ENCODE measurements at places on chromosomes 6 and 20.

DNA sequence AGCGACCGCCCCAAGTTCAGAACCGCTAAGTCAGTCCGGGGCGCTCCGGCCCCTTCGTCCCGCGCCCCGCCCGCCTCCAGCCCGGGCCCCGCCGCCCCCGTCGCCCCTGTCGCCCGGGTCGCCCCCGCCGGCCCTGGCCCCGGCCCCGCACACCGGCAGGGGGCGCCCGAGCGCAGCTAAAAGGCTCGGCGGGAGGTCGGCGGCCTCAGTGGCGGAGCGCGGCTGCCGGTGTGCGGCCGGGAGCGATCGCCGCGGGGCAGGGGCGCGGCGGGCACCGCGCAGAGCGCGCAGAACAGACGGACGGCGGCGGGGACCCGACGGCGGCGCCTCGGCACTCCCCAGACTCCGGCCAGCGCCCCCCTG, at the start of gene FNDC1:
Gene FNDC1 (plus strand): TSS at position 208 of the 363 bp plus-strand sequence. CDS start 197 bp downstream, outside the sequence.
- peak; percentile 87 for DNase-seq
- H3K27me3 ChIP-seq = peaks cover 96% of the 10 kb centered on the region
- H3K4me1 ChIP-seq = peaks cover 5% of the 10 kb centered on the region

GRCh38 chr6:36301781-36302180, 31.9 kb downstream of the PNPLA1 start:
- H3K27ac ChIP-seq = no peak overlapping the region
- H3K4me3 ChIP-seq = no peak overlapping the region
- H3K27me3 ChIP-seq = peaks cover 19% of the 10 kb centered on the region
- DNase-seq = no peak

GRCh38 chr6:153172815-153173214, 41.7 kb upstream of the RGS17 start:
- H3K4me3 ChIP-seq = no peak overlapping the region
- no peaks in the 10 kb centered on the region for H3K36me3 ChIP-seq

GRCh38 chr6:136037242-136037875, 185.9 kb downstream of the PDE7B start:
- H3K27ac ChIP-seq = peak overlapping the region; percentile 96
- peak overlapping the region; percentile 39 for H3K4me3 ChIP-seq
- DNase-seq = no peak
- no peaks in the 10 kb centered on the region for H3K36me3 ChIP-seq

GRCh38 chr6:116165596-116165995, 39.7 kb upstream of the COL10A1 start:
- H3K27ac ChIP-seq = no peak overlapping the region
- peaks cover 44% of the 10 kb centered on the region for H3K36me3 ChIP-seq
- no peaks in the 10 kb centered on the region for H3K4me1 ChIP-seq
- no peak for DNase-seq
- no peaks in the 10 kb centered on the region for H3K27me3 ChIP-seq

GRCh38 chr6:112781241-112781640, 434.1 kb downstream of the RFPL4B start:
- peak overlapping the region; percentile 37 for H3K27ac ChIP-seq
- no peaks in the 10 kb centered on the region for H3K27me3 ChIP-seq
- H3K4me1 ChIP-seq = peaks cover 24% of the 10 kb centered on the region
- DNase-seq = peak; percentile 13

DNA sequence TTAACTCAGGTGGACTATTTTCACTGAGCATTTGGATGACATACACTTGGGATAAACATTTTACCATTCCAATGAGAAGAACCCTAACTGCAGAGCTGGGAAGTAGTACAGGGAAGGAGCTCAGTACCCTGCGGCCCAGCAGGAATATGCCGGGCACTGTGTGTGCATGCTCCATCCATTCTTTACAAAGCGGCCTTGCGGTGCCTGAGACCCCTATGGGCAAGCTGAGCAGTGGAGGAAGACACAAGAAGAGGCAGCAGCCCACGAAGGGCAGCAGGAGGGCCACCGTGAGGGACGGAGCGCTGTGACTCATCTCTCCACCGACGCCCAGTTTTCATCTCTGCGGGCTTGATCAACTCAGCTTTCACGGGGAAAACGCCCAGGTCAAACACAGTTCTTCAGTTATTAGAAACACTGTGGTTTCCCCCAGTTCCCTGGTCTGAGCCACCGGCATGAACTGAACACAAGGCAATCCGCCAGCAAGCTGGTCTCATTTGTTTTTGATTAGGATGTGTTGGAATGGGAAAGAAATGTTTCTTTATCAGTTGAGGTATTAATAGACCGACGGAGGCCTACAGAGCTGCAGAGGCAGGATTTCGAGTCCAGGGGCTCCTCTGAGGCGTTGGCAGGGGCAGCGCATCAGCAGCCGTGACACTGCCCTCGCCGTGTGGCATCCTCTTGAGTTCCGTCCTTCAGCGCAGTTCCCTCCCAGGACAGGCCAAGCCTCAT, 44.9 kb downstream of the IRF4 start:
- H3K4me1 ChIP-seq = peaks cover 6% of the 10 kb centered on the region
- peaks cover 22% of the 10 kb centered on the region for H3K27me3 ChIP-seq
- no peak overlapping the region for H3K4me3 ChIP-seq
- DNase-seq = no peak
- H3K36me3 ChIP-seq = no peaks in the 10 kb centered on the region

DNA sequence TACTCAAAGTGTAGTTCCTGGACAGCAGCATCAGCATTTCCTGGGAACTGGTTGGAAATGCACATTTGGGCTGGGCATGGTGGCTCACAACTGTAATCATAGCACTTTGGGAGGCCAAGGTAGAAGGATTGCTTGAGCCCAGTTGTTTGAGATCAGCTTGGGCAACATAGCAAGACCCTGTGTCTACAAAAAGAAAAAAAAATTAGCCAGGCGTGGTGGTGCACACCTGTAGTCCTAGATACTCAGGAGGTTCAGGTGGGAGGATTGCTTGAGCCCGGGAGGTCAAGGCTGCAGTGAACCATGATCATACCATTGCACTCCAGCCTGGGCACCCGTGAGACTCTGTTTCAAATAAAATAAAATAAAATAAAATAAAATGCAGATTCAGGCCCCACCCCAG, 156.2 kb downstream of the CDC5L start:
- H3K27ac ChIP-seq = no peak overlapping the region
- H3K4me3 ChIP-seq = no peak overlapping the region
- DNase-seq = no peak

DNA sequence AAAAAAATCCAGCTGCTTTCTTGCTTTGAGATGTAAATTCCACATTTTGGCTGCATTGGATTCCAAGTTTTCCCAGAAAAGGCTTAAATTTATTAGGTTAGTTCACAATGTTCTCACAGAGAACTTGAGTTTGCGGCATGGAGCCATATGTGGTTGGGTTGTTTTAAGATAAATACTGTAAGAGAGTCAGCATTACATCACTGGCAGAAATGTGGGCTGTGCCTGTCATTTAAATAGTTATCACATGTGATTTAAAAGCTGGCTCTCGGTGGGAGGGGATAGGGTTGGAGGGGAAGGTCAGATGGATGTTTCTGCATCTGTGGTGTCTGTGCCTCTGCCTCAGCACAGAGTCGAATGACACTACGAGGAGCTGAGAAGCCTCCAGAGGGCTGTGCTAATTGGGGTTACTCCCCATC, 73.8 kb upstream of the SCP2D1 start:
- no peaks in the 10 kb centered on the region for H3K27me3 ChIP-seq
- H3K4me3 ChIP-seq = no peak overlapping the region
- H3K27ac ChIP-seq = peak overlapping the region; percentile 93
- peaks cover 19% of the 10 kb centered on the region for H3K4me1 ChIP-seq
- no peaks in the 10 kb centered on the region for H3K36me3 ChIP-seq

GRCh38 chr6:118396969-118397368, 151.1 kb upstream of the PLN start:
- no peaks in the 10 kb centered on the region for H3K36me3 ChIP-seq
- no peak overlapping the region for H3K4me3 ChIP-seq
- DNase-seq = no peak
- no peaks in the 10 kb centered on the region for H3K4me1 ChIP-seq

DNA sequence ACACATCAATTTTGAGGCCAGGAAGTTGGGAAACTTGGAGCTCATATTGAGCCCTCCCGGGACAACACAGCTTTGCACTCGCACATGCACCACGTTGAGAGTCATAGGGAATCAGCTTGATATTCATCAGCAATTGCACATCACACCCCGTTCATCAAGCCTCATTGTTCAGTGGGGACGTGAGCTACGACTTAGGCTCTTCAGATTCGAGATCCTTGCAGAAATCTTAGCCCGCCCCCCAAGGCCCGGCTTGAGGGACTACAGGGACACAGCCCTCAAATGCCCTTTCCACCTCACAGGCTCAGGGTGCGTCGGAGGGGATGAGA, 93.0 kb upstream of the MAFB start:
- H3K36me3 ChIP-seq = no peaks in the 10 kb centered on the region
- peaks cover 7% of the 10 kb centered on the region for H3K4me1 ChIP-seq
- peaks cover 9% of the 10 kb centered on the region for H3K27me3 ChIP-seq
- no peak for DNase-seq

GRCh38 chr20:43293068-43293786, 103.5 kb upstream of the PTPRT start:
- H3K27me3 ChIP-seq = peaks cover 5% of the 10 kb centered on the region
- no peak for DNase-seq
- H3K36me3 ChIP-seq = no peaks in the 10 kb centered on the region

- peaks cover 37% of the 10 kb centered on the region for H3K36me3 ChIP-seq
- H3K4me3 ChIP-seq = no peak overlapping the region
- no peaks in the 10 kb centered on the region for H3K4me1 ChIP-seq
- no peak overlapping the region for H3K27ac ChIP-seq
These were observed 14.9 kb downstream of the SYCP2L start for GRCh38 chr6:10901770-10902169.

DNA sequence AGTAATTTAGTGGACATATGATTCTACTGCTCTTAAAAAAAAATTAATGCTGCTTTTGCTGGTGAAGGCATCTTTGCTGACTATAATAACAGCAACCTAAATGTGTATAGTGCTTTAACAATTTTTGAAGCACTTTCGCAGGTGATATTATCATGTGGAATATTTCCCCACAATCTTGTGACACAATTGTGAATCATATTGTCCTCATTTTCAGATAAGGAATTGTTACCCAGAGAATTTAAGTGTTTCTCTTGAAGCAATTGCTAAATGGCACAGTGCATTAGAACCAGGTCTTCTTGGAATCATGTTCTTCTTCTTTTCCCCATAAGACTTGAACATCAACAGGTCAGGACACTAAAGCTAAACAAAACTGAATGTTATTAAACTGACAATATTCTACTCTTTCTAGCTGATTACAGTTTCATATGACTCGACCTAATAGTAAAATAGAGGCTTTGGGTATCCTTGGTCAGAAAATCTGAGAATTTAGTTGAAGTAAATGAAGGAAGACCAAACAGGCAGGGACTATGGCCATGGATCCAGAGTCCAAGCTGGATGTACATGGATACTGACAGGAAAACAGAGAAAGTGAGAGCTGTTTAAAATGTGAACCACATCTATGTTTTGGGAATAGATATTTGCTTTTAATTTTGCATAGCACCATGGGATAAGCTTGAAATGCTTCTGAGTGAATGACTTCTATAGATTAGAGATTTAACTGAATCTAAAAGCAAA, 121.8 kb upstream of the SLC35B3 start:
- H3K36me3 ChIP-seq = no peaks in the 10 kb centered on the region
- DNase-seq = no peak
- no peak overlapping the region for H3K4me3 ChIP-seq
- no peak overlapping the region for H3K27ac ChIP-seq
- H3K27me3 ChIP-seq = peaks cover 5% of the 10 kb centered on the region

DNA sequence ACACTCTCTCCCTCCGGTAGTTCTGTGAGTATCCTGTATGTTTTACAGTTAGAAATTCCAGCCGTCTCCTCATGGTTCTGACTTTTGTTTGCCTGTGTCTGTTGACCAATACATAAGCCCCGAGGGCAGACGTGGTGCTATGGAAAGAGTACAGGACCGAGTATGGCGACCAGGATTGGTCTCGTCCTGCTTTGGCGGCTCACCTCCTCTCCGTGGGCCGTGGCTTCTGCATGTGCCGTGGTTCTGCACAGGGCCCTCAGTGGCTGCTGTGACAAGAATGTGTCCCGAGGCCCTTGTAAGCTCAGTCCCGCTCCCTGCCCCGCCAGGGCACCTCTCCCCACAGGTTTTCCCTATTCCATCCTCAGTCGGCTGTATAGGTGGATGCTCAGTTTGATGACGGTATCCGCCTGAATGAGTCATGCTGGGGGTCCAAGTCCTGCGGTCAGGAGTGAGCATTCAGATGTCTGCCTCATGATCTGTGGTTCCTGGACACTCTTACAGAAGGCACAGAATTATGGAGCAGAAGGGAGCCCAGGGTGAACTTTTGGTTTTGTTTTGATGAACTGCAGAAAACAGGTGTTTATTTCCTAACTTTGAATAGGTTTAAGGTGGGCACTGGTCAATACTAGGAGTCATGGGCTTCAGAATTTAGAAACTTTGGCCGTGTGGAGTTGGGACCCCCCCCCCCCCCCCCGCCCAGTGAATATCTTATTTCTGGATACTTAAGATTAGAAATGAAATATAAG, 1.2 kb downstream of the ARFGAP1 start:
- H3K27me3 ChIP-seq = no peaks in the 10 kb centered on the region
- H3K4me1 ChIP-seq = peaks cover 49% of the 10 kb centered on the region
- peak overlapping the region; percentile 94 for H3K27ac ChIP-seq
- peaks cover 14% of the 10 kb centered on the region for H3K36me3 ChIP-seq
- peak overlapping the region; percentile 91 for H3K4me3 ChIP-seq

- DNase-seq = no peak
- H3K27ac ChIP-seq = no peak overlapping the region
These were observed 13.3 kb downstream of the MAFB start for GRCh38 chr20:40675599-40676221.

DNA sequence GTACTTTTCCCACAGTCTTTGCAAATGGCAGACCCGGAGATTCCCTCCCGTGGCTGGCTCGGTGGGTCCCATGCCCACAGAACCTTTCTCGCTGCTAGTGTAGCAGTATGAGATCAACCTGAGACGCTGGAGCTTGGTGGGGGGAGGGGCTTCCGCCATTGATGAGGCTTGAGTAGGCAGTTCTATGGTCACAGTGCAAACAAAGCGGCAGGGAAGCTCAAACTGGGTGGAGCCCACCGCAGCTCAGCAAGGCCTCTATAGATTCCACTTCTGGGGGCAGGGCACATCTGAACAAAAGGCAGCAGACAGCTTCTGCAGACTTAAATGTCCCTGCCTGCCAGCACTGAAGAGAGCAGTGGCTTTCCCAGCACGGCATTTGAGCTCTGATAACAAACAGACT, 186.0 kb upstream of the KCNK16 start:
- DNase-seq = no peak
- H3K36me3 ChIP-seq = no peaks in the 10 kb centered on the region
- H3K4me1 ChIP-seq = no peaks in the 10 kb centered on the region
- H3K27me3 ChIP-seq = peaks cover 9% of the 10 kb centered on the region

- H3K4me1 ChIP-seq = peaks cover 57% of the 10 kb centered on the region
- H3K27me3 ChIP-seq = no peaks in the 10 kb centered on the region
These were observed 22.0 kb downstream of the RALY start for GRCh38 chr20:34015401-34016335.
